ENCODE measurements at places on chromosomes 4 and X. TPM values are rescaled to one million over a fixed set of nuclear protein-coding genes. Genes with fewer than 3 reads are reported as not detected.

The ZAR1 gene
- not detected for total RNA-seq

The RPS6KA6 gene
- total RNA-seq: 0.60 TPM

- peak overlapping the region; percentile 85 for H3K4me3 ChIP-seq
- H3K4me1 ChIP-seq: peaks cover 41% of the 10 kb centered on the region
- H3K27ac ChIP-seq: peak overlapping the region; percentile 97
- peaks cover 24% of the 10 kb centered on the region for H3K36me3 ChIP-seq
These were observed 882 bp downstream of the MRFAP1 start for GRCh38 chr4:6641164-6641970.

The STATH gene
- total RNA-seq: not detected

- DNase-seq: no peak
- no peaks in the 10 kb centered on the region for H3K27me3 ChIP-seq
- H3K4me3 ChIP-seq: no peak overlapping the region
- no peak overlapping the region for H3K27ac ChIP-seq
- no peaks in the 10 kb centered on the region for H3K36me3 ChIP-seq
These were observed 65.1 kb upstream of the DIAPH2 start for GRCh38 chrX:96619588-96619987.

The DNAJB14 gene
- 38.5 TPM for total RNA-seq

DNA sequence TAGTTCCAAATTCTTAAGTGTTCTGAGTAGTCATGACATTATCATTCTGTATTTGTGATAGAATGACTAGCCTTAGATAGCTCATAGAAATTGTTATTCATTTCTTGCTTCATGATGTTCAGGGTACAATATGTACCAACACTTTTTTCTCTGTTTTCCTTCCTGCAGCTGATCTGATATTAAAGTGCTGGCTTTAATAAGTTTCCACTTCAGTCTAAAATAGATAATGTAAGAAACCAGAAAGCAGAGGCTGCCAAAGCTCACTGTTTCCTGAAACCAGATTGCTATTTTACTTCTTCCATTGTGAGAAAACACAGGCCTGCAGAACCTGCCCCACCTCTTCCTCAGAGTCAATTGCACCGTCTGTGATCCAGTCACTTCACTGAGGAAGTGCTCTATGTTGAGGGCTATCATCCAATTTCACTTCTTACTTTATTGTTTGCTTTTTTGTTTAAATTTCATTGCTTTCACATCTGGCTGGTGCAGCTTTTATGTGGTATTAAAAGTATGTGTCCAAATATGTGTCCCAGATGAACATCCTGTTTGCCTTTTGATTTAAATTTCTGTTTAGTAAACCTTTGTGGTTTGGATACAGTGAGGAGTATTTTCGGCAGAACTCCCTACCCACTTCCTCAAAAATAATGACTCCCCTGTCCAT lies 652.1 kb downstream of the ANKRD50 start:
- H3K4me3 ChIP-seq: no peak overlapping the region
- H3K36me3 ChIP-seq: no peaks in the 10 kb centered on the region
- H3K27ac ChIP-seq: peak overlapping the region; percentile 87
- H3K27me3 ChIP-seq: no peaks in the 10 kb centered on the region

The FAM149A gene
- 10.4 TPM for total RNA-seq

DNA sequence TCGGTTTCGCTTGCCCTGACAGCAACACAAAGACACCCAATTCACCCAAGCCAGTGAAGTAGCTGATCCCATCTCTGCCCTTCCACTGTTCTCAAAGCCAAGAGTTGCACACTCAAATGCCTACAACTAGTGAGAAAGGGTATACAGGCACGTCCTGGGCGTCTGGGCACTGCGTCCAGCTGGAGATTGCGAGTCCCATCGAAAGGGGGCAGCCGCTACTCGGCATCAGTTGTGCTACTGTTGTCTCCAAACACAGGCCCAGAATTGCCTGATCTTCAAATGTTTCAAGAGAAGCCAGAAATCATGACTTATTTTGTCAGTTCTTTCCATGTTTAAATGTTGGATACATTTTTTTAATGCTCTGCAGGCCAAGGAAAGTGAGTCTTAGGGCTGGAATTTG lies 487.8 kb downstream of the BCOR start:
- H3K4me3 ChIP-seq: no peak overlapping the region
- no peak overlapping the region for H3K27ac ChIP-seq
- H3K36me3 ChIP-seq: no peaks in the 10 kb centered on the region
- H3K27me3 ChIP-seq: peaks cover 12% of the 10 kb centered on the region
- no peak for DNase-seq

- no peak for DNase-seq
- H3K36me3 ChIP-seq: no peaks in the 10 kb centered on the region
- no peaks in the 10 kb centered on the region for H3K27me3 ChIP-seq
- no peak overlapping the region for H3K27ac ChIP-seq
These were observed 66.8 kb downstream of the HHIP start for GRCh38 chr4:144712775-144713174.

DNA sequence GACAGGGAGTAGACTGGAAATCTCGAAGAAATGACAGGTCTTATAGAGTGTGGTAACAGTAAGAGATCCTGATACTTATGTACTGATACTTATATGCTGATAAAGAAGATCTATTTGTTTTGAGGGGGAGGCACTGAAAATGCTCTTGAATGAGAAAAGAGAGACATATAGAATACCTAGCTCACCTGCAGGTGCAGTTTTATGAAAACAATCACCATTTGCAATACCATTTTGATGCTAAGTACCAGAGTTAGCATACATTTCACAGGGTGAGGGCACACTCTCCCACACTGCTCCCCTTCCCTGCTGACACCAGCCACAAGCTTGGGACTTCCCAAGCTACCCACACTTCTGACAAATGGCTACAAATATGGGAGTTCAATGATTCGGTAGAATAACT lies 1490.1 kb upstream of the IGFBP7 start:
- no peak overlapping the region for H3K4me3 ChIP-seq
- H3K36me3 ChIP-seq: no peaks in the 10 kb centered on the region
- no peak overlapping the region for H3K27ac ChIP-seq
- no peaks in the 10 kb centered on the region for H3K27me3 ChIP-seq
- H3K4me1 ChIP-seq: no peaks in the 10 kb centered on the region

DNA sequence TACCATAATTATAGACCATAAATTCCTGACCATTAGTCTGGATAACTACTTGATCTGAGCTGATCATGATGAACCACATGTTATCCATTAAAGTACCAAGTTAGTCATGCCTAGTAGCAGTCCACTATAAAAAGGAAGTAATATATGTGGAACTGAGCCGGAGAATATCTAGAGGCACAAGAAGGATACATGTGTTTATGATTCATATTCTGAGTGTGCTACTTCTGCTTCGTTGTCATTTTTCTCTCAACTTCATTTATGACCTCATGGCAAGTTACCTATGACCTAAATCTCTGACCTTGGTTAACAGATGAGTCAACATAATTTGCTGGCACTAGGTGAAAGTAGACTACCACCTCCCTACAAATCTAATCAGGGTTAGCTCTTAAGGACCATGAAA lies 56.5 kb upstream of the ANKRD17 start:
- no peak overlapping the region for H3K4me3 ChIP-seq
- DNase-seq: no peak
- no peaks in the 10 kb centered on the region for H3K4me1 ChIP-seq

GRCh38 chr4:126268106-126268505 lies 953.4 kb downstream of the FAT4 start:
- no peaks in the 10 kb centered on the region for H3K36me3 ChIP-seq
- no peaks in the 10 kb centered on the region for H3K27me3 ChIP-seq
- H3K4me3 ChIP-seq: no peak overlapping the region
- H3K4me1 ChIP-seq: no peaks in the 10 kb centered on the region
- DNase-seq: no peak

The NPY2R gene
- not detected for total RNA-seq
